ENCODE measurements at places on chromosomes 5 and 9.

- peak; percentile 45 for DNase-seq
These were observed 27.7 kb downstream of the PPP3R2 start for GRCh38 chr9:101566904-101567724.

GRCh38 chr5:17880869-17881268, 246.6 kb downstream of the TAF11L14 start:
- DNase-seq = no peak

GRCh38 chr5:81838307-81838906, 87.5 kb upstream of the SSBP2 start:
- DNase-seq = peak; percentile 48

- DNase-seq = no peak
These were observed 34.7 kb downstream of the GLT6D1 start for GRCh38 chr9:135604437-135605237.

GRCh38 chr5:79295029-79295428, 59.1 kb downstream of the JMY start:
- DNase-seq = no peak

DNA sequence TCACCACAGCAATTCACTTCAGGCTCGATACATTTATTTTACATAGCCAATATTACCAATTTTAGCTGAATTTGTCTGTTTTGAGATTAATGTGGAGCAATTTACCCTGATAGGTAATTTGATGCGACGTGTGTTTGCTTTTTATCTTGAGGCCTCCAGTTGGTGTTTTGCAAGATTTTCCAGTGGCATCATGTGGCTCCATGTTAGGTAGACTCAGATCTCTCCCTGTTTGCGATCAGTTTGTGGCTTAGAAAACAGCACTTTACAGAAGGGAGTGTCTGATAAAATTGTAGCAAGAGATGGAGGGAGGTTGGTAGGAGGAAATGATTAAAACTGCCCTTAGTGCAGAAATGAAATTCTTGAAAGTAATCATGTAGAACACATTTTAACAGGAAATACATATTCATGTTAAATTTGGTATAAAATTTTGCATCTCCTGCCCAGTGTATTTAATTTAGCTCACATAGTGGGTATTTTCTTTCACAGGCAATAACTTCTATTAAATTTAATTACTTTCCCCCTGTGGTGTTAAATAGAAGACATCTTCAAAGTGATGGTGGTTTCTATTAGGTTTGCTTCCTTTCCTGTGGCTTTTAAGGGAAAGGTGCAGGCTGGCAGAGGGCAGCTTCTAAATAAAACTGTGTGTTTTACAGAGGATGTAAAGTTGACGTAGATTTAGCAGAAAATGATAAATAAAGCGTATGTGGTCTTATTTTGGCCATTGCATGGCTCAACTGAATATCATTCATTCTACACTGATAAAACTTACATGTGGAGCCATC, 135.8 kb downstream of the KDM4C start:
- DNase-seq = no peak

GRCh38 chr9:91884696-91885687, 65.0 kb downstream of the ROR2 start:
- no peak for DNase-seq

DNA sequence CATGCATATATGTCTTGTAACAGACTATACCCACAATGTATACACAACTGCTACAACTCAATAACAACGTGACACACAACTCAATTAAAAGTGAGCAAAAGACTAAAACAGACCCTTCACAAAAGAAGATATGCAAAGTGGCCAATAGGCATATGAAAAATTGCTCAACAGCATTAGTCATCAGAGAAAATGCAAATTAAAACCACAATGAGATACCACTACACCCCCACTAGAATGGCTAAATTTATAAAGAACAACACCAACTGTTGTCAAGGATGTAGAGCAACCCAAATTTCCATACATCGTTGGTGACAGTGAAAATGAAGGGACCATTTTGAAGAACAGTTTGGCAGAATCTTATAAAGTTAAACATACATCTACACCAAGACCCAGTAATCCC, 38.9 kb downstream of the GABRB2 start:
- peak; percentile 28 for DNase-seq

DNA sequence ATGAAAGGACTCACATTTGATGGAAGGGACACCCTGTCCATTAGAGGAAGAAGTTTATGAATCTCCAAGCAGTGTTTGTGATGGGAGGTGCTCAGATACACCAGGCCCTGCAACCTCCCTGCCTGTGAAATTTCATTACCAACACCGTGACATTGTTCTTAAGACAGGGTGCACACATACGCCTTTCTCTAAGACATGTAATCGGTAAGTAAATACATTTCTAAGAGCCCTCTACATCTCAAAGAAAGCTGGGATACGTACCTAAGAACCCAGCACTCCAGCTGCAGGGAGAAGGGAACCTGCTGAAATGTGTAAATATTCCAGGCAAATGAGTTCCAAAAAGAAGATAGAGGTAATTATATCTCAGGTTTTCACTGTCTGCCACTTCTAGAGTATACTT, 125.0 kb upstream of the APC start:
- no peak for DNase-seq

- DNase-seq = no peak
These were observed 152.0 kb downstream of the ERCC6L2 start for GRCh38 chr9:96027251-96028131.

DNA sequence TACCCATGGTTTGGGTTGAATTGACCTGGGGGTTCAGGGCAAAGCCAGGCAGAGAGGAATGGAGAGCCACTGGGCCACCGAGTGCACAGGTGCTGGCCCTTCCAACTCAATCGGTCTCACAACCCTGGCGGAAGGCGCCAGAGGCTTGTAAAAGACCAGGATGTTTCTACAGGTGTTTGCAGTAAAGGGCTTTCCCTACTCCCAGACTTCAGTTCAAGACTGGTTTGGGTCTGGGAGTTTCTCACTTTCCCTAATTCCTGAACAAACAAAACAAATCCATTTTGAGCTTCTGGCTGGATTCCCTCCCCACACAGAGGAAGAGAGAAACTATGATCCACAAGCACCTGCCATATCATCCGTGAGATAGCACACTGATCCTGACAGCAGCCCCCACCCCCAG, 125.2 kb upstream of the KLF4 start:
- DNase-seq = no peak

DNA sequence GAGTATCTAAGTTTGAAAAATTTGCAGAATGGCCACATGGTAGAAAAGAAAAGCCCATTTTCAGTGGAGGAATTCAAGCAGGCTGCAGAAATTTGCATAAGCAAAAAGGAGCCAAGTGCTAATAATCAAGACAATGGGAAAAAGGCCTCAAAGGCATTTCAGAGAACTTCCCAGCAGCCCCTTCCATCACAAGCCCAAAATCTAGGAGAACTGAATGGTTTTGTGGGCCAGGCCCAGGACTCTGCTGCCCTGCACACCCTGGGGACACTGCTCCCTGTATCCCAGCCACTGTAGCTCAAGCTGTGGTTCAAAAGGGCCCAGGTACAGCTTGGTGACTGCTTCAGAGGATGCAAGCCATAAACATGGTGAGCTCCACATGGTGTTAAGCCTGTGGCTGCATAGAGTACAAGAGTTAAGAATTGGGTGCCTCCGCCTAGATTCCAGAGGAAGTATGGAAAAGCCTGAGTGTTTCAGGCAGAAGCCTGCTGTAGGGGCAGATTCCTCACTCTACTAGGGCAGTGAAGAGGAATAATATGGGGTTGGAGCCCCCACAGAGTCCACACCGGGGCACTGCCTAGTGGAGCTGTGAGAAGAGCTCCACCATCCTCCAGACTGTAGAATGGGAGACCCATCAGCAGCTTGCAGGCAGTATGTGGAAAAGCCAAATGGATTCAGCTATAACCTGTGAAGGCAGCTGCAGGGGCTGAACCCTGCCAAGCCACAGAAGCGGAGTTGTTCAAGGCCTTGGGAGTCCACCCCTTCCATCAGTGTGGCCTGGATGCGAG, 720.7 kb upstream of the CTNND2 start:
- no peak for DNase-seq

- no peak for DNase-seq
These were observed 573.7 kb downstream of the GABRG2 start for GRCh38 chr5:162641142-162641813.

GRCh38 chr9:129888293-129889121, 53.2 kb downstream of the USP20 start:
- no peak for DNase-seq

- peak; percentile 31 for DNase-seq
These were observed 431.3 kb upstream of the ITGA1 start for GRCh38 chr5:52356311-52356918.

- DNase-seq = no peak
These were observed 144.7 kb downstream of the RGS3 start for GRCh38 chr9:113608082-113608685.

GRCh38 chr9:98745470-98745869, 36.7 kb upstream of the GABBR2 start:
- DNase-seq = no peak

DNA sequence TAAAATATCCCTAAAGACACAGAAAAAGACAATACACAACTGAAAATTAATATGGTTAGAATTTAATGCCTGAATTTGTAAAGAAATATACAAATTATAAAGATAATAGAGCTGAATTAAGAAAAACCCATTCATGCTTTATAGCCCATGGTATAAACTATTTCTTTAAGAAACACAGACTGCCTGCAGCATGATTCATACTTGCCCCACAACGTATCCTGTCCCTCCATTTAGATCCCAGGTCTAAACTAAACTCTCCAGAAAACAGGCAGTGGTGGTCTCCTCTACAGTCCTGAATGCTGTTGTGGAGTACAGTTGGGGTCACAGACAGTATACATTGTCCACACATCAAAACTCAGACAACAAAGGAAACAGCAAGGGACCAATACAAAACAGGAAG, 24.8 kb downstream of the IL6ST start:
- DNase-seq = no peak

Data from MCF 10A (cell line).